Naive thymus-derived CD8-positive, alpha-beta T cell (primary cell): ENCODE measurements at places on chromosomes 4 and X.

DNA sequence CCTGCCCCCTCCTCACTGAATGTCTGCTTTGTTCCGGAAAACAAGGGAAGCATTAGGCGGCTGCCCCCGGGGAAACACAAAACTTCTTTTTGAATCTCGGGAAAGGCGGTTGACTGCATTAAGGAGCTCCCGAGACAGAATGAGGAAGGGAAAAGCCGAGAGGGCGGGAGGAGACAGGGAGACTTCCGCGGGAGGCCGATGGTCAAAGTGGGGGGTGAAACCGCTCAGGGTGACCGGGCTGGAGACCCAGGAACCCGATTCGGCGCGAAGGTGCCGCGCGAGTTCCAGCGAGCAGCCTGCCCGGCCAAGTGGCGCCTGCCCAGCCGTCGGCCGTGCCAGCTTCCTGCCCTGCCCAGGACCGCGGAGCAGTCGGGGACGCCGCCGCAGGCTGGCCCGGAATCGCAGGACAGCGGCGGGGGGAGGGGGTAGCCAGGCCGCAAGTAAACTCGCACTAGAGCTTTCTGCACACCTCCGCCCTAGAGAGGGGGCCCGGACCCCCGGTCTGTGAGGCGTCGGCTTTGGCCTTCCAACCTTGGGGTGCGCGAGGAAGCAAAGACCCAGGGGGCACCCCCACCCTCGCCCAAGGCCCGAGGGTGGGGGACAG lies 55.1 kb upstream of the BCOR start:
- no peak for DNase-seq

- no peak for DNase-seq
Observed at GRCh38 chr4:175470131-175470530, 341.9 kb downstream of the GPM6A start.

- no peak for DNase-seq
Observed at GRCh38 chr4:74410272-74410671, 34.7 kb upstream of the AREG start.

DNA sequence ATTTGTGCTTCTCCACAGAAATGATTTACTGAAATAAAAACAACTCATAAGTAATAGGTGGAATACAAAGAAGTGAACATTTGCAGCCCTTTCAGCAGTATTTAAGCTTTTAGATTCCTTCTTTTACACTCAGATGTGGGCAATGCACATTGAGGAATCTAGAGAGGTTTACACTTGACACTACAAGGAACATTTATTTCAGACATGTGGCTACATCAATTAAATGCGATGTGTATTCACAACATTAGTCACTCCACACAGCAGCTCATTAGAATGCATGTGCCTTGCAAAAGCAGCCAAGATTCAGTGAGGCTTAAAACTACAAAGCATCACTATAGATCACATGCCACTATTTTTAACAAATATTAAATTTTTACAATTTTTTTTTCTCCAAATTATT lies 480.7 kb downstream of the INPP4B start:
- DNase-seq = no peak

GRCh38 chr4:67234296-67234695 lies 311.0 kb downstream of the CENPC start:
- no peak for DNase-seq

GRCh38 chr4:176123710-176124407 lies 58.2 kb downstream of the WDR17 start:
- DNase-seq = no peak

DNA sequence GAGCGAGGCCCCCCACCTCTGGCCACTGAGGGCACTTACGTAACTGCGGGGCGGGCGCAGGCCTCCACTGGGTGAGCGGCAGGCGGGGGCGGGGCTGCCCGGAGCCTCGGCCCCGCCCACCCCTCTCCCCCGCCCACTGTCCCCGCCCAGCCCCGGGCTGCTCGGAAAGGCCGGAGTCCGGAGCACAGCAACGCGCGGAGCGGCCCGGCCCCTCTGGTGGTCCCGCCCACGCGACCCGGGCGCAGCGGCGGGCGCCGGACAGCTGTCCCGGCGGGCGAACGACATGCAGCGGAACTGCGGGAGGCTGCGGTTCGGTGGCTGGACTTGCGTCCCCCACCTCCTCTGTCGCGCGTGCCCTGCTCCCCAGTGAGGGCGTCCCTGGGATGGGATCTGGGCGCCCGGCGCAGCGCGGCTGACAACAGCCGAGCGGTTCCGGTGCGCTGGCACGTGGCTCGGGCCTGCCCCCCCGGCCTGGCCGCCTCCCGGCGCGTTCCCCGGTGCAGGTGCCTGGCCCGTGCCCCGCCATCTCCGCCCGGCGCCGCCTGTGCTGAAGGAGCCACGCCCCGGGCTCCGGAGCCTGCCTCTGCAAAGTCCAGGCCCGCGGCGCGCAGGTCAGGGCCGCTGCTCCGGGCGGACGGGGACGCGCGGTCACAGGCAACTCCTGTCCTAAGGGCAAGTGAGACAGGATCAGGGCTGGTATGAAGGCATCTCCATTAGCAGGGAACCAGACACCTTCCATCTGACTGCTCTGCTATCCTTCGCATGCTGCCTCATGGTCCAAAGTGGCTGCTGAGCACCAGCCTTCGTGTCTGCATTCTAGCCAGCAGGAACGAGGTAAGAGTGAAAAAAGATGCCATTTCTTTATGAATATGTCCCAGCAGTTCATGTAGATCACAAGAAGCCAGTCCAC lies 21.8 kb upstream of the JAKMIP1 start:
- DNase-seq = no peak

DNA sequence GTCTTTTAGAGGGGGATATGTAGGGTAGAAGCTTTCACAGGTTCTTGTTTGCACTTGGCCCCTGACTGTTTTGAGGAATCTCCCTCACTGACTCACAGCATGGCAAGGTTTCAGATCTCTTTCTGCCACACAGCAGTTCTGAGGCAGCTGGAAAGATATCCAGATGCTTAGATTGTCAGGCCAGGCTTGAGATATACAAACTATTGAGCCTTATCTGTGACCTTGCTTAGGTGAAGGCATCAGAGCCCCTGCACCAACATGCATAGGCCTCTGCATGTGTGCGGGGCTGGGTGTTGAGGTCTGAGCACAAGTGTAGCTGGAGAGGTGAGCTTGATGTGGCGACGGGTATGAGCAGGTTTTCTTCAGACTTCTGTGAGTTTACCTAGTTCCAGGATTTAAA lies 80.9 kb upstream of the MSANTD1 start:
- no peak for DNase-seq

DNA sequence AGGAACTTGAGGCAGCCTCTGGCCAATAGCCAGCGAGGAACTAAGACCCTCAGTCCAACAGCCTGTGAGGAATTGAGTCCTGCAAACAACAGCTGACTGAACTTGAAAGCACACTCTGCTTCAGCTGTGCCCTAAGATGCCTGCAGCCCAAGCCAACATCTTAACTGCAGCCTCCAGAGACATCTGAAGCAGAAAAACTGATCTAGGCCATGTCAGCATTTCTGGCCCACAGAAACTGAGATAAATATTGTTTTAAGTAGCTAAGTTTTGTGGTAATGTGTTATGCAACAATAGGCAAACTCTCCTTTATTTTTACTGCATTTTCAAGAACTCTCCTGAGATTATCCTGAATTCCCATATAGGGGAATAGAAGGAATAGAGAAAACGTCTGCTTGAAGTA lies 24.4 kb upstream of the PIGA start:
- no peak for DNase-seq

GRCh38 chr4:168710353-168710946 lies 213.6 kb downstream of the PALLD start:
- DNase-seq = no peak

DNA sequence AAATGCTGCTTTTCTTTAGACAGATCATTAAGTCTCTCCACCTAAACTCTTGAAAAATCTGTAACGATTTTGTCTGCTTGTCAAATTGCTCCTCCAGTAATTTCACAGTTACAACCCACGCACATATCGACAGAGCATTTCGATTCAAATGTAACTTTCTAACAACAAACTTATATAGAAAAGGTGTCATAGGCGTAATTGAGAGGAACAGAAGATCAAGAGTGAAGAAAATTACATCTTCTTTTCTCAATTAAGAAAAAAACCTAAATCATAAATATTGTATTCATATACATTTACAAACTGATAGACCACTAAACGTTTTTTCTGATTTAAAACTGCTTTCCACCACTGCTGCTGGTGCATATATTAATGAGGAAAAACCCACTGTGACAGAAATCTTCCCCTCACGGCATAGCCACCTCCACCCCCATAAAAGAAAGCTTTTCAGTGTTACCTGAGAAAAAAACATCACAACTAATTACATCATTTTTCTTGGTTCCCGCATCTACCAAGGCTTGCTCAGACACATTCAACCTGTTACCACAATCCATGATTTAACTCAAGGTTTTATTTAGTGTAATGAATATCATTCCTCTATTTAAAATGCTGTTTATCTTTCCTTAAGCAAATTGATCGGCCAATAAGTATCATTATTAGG lies 1.9 kb downstream of the GPM6A start:
- DNase-seq = no peak

DNA sequence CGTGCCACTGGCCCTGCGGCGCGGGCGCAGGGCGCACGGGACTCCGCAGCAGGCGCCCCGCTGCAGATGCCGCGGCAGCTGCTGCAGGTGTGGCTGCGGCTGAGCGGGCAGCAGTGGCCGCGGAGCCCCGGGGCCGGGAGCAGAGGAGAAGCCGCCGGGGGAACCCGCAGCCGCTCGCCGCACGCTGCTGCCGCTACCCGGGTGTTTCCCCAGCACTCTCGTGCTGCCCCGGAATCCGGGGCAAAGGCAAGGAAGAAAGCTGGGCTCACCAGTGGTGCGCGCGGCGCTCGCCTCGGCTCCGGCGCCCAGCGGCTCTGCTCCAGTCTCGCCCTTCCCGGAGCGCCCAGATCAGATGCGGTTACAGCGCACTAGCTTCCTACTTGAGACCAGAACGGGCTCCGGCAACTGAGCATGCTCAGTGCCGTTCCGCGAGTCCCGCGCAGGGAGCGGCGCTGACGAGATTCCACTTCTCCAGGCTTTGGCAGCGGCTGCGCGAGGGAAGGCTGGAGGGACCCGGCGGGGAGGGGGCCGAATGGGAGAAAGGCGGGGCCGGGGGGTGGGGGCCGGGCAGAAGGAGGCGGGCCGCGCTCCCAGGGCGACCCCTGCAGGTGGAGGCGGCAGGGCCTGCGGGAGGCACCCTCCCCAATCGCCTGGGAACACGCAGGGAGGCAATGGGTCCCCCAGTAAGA lies at the start of gene APBB2:
APBB2 (minus strand) TSS at position 407 of the 689 bp plus-strand sequence. CDS start 181,288 bp downstream, outside the sequence.
- DNase-seq = peak; percentile 3

- DNase-seq = no peak
Observed at GRCh38 chr4:100009490-100009889, 59.4 kb upstream of the H2AZ1 start.

GRCh38 chr4:82842593-82842992 lies 44.0 kb upstream of the SCD5 start:
- no peak for DNase-seq

- no peak for DNase-seq
Observed at GRCh38 chr4:126853715-126854114, 779.0 kb upstream of the INTU start.

GRCh38 chrX:150253959-150254620 lies 109.0 kb upstream of the MAMLD1 start:
- no peak for DNase-seq

GRCh38 chr4:166045457-166045856 lies 172.4 kb downstream of the TLL1 start:
- no peak for DNase-seq

DNA sequence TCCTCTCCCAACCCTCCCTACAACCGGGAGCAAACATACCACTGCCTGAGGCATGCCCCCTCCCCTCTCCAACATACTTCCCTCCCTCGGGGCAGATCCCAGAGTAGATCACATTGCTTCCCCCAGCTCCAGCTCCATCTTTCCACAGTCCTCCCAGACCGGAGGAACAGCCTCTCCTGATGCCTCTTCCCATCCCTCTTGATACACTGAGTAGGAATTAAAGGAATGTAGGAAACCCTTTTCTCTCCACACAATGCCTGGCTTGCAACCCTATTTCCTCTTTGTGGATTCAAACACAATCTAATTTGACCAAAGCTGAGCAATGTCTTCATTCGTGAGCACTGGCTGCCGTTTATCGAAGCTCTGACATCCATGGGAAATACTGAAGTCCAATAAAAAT lies 339.8 kb downstream of the BCOR start:
- no peak for DNase-seq

GRCh38 chr4:152559641-152560040 lies 23.7 kb upstream of the FBXW7 start:
- DNase-seq = no peak

DNA sequence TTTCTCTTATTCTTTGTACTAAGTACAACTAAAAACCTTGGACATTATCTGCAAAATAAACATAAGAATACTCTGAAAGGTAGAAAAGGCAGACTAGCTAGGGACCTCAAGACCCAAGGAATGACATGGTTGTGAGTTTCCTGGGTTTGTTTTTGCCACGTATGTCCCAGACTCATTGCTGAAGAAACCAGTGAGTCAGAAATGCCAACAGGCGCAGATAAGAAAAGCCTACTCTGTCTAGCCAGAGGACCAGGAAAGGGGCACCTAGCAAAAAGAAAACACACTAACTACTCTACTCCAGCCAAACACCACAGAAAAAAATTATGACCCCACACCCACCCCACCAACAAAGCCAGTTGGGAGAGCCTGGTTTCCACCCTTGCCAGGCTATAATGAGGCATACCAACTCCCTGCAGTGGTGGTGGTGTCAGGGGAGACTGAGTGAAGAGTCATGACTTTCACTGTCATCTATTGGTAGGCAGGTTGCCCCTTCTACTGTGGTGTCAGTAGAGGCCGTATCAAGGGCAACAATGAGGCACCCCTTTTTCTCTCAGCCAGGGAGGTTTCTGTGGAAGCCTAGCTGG lies 10.9 kb downstream of the MTMR1 start:
- DNase-seq = no peak
